NCI-H748 treated with DMSO at 0.1 percent for 48 hours (cell line): ENCODE measurements at places on chromosomes 3 and 15.

GRCh38 chr15:95304151-95304946, 1026.2 kb upstream of the NR2F2 start:
- DNase-seq = no peak

DNA sequence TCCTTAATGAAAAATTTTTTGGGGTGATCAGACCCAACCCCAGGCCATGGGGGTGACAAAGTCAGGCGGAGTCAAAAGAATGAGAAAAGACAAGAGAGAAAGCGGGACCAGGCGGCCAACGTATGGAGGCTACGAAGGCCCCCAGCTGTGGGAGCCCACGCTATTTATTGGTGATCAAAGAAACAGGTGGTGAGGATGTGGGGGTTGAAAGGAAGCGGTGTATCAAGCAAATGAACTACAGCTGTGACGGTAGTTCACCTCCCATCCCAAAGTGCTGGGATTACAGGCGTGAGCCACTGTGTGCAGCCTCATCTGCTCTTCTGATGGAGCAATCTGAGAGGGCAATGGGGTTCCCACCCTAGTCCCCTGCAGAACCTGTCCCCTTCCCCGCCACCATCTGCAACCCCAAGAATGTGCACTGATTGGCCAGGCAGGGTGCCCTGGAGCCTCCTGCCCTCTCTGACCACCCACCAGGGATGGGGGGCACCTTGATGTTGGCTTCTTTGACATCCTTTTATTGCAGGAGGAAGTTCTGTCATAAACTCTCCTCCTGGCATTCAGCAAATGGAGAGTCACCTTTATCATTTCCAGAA, 1.1 kb upstream of the CHRNA3 start:
- no peak for DNase-seq

DNA sequence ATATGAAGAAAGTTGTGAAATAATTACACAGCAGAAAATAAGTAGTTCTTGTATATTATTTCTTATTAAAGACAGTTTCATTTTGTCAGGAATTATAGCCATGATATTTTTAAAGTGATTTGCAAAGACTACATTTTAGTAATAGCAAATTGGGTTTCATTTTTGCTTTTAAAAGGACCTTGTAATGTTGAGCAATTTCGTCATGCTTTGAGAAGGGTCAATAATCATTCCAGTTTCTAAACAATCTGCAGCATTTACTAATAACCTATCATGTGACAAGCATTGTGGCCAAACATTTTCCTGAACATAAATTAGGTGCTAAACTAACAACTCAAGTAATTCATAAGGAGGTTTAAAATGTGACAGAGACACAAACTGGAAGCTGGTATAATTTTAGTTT, 214.4 kb upstream of the CBLB start:
- DNase-seq = no peak

- no peak for DNase-seq
These were observed 473.9 kb upstream of the PPP2R3A start for GRCh38 chr3:135491491-135492205.

DNA sequence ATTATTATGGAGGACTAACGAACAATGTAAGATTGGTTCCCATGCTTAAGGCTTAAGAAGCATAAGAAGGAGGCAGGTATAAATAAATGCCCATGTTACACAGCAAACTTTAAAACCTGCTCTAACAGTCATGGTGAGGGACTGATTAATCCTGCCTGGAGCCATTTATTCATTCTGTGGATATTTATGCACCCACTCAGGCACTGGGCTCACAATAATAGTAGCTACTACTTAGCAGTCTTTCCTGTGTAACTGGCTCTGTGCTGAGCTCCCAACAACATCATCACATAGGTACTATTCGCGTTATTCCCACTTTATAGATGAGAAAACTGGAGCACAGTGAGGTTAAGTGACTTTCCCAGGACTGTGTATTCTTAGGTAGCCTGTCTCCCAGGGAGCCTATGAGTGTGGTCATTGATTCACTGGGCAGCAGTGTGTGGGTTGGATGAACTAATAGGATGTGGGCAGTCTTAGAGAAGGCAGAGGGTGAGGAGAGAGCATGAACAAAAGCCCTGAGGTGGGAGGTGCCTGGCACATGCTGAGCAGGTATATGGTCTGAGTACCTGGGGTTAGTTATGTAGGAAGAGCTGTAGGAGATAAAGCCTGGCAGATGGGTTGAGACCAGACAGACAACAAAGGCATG, 44.1 kb upstream of the UMPS start:
- DNase-seq = no peak

- DNase-seq = no peak
These were observed 13.4 kb downstream of the DZIP3 start for GRCh38 chr3:108602935-108603294.

DNA sequence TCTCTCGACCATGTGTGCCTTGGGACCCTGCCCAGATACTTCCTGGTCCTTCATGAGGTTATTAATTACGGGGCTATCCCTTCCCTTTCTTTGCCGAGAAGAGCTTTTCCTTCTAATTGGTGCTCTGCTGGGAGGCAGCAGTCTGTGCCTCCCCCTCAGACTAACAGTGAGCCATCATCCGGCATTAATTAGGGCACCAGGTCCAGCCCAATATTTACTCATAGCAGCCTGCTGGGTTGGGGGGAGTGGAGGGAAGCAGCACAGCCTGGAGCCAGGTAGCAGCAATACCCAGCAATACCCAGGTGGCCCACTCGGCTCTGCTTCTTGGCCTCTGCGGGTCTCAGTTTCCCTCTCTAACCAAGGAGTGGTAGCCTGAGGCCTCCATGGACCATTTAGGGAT, 20.1 kb downstream of the CACNA2D2 start:
- DNase-seq = no peak

DNA sequence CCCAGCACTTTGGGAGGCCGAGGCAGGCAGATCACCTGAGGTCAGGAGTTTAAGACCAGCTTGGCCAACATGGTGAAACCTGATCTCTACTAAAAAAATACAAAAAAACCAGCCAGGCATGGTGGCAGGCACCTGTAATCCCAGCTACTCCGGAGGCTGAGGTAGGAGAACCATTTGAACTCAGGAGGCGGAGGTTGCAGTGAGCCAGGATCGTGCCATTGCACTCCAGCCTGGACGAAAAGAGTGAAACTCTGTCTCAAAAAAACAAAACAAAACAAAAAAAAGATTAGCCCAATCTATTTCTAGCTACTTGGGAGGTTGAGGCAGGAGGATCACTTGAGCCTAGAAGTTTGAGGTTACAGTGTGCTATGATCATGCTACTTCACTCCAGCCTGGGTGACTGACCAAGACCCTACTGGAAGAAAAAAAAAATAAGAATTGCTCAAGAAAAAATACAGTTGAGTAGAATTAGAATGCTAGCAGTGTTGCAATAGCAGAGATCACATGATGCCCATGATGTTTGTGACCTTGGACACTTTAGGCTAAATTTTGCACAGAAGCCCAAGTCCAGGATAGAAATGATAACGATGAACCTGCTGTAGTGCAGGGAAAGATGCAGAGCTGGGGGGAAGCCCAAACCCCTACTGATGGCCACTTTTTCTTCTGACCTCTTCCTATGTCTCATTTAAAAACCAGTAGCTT, 162.2 kb downstream of the LPP start:
- no peak for DNase-seq

DNA sequence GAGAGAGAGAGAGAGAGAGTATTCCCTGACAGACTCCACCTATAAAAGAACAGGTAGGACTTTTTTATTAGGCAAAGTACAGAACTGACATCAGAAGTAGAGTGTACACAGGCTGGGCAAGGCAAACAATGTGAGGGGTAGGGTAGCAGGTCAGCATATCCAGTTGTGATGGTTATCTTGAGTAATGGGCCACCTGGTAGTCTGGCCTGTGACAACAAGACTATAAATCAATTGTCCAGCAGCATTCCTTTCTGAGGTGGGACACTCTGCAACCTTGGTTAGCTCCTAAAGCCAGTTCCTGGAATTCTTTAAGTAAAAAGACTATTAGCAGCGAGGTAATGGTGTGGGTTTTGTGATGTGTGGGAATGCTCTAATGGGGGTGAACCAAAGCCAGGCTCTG, 14.9 kb upstream of the TMCC1 start:
- DNase-seq = no peak

GRCh38 chr3:152497457-152497856, 228.7 kb downstream of the MBNL1 start:
- DNase-seq = no peak

DNA sequence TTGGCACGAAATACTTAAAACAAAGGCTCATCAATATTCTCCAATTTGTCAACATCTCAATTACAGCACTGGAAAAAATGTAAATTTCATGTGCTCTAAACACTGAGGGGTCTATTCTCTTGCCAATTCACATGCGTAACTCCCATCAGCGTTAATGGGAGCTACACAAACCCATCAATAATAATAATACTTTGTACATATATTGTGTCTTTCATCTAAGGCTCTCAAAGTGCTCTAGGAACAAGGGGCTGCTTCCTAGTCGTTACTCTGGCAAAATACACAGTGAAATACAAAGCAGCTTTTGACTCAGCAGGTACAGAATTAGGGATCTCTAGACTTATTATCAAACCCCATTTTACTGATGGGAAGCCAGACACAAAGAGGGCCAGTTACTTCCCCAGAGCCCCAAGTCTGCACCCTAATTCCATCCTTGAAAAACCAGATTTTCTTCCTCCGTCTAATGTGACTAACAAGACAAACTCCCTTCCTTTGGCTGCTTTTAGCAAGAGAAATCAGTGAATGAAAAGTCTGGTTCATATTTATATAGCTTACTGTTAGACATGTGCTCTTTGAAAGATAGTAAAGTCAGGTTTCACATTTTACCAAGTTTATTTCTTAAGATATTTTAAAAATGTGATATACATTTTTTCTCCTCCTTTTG, 20.0 kb downstream of the MEIS2 start:
- no peak for DNase-seq

DNA sequence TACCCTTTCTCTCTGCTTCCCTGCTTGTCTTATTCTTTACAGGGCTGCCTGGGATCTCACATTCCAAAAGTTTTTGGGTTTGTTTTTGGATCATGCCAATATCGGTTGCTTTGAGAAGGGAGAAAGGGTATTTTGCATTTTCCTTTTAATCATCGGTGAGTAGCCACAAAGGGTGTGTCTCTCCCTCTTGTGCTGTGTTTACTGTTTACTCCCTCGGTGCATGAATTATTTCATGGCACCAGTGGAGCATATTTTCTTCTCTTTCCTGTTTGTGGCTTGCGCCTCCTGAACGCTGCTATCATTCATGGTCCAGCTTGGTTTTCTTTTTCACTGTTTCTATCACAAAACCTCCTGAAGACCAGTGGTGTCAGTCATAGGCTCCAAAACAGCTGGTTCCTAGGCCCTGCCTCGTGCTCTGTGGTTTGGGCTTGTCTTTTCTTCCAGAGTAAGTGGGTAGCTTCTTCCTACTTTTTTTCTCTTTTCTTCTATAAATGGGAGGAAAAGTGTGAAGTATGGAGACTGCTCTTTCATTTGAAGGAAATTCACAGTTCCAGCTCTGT, 54.9 kb downstream of the IGF1R start:
- no peak for DNase-seq

DNA sequence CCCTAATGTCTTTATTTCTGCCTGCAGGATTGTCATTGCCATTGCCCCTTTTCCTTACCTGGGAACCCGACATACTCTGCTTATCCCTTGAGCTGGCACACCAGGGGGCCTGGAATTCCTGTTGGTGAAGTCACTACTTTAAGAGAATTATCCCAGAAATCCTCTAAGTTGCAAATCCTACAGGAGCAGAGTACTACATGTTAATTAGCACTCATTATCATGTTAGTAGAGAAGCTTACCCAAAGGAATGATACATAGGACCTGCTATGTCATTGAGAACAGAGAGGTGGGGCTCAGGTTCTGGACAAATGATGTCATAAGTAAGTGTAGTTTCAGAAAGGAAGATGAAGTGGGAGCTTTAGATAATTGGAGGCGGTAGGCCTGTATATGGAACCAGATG, 27.4 kb downstream of the SCG5 start:
- DNase-seq = no peak

GRCh38 chr3:117547956-117548550, 838.5 kb downstream of the TUSC7 start:
- DNase-seq = no peak

DNA sequence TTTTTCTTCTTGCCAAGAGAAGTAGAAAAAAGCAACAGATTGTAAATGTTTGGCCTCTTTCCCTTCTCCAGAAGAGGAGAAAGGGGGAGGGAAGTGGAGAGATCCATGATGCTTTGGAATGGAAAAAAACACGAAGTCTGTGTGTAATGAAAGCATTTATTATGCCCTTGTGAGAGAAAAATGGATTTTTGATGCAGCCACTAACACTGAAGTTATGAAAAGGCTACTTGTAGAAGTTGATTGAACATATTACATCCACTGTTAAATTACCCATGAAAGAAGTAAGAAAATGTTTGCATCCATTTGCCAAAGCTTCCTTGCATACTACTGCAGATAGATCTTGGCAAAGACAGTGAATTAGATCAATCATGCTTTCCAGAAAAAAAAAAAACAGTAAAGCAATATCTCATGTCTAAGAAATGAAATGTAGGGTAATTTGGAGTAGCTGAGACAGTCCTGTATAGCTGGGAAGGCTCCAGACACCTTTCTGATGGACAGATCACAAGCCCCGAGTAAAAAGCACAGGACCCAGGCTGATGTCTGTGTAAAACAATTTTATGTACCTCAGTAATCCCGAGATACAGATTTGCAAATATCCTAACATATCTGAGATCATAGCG, 295.5 kb downstream of the PLOD2 start:
- DNase-seq = no peak

DNA sequence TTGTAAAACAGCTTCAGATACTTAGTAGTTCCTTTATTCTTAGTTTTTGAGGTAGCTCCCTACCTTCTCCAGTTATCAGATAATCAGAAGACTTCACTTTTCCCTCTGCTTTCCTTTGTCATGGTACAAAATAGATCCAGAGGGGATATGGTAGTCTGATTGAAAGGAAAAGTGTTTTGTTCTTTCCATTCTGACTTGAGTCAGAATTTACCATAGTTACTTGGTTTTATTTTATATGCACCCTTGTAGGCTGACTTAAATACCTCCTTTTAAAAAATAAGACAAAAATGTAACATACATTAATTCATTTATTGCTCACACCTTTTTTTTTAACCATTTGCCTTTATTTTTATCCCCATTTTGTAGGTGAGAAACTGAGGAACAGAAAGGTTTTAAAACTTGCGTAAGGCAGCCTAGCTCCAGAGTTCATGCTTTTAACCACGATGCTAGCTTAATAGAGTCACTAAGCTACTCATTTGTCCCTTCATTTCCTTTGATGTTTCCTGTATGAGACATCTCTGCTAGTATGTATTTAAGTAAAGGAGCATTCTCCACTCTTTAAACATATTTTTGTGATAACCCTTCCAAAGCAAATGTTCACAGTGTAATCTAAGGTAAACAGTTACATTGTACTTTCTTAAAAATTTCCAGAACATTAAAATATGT, 187.5 kb downstream of the KLHL25 start:
- DNase-seq = no peak

- no peak for DNase-seq
These were observed 22.9 kb downstream of the NBEAL2 start for GRCh38 chr3:47002171-47003055.
